ENCODE measurements at places on chromosomes 1 and 21.

DNA sequence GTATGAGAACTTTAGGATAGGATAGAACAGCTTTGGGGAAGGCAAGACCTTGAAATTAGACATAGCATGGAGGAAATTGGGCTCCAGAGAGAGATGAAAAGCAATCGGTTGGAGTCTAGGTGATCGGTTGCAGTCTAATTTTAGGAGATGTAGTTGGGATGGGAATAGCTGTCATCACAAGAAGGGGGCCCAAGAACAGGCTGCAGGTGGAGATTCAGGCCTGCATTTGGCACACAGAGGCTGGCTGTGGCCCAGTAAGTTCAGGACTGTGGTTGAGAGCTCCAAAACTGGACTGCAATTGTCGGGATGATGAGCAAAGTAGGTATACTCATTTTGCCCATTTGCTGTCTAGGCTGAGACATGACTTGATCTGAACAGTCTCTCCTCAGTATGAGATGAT, 301.3 kb upstream of the B3GALT2 start:
- DNase-seq: no peak

- DNase-seq: peak; percentile 60
Observed at GRCh38 chr1:246971090-246971721, 36.7 kb downstream of the ZNF695 start.

DNA sequence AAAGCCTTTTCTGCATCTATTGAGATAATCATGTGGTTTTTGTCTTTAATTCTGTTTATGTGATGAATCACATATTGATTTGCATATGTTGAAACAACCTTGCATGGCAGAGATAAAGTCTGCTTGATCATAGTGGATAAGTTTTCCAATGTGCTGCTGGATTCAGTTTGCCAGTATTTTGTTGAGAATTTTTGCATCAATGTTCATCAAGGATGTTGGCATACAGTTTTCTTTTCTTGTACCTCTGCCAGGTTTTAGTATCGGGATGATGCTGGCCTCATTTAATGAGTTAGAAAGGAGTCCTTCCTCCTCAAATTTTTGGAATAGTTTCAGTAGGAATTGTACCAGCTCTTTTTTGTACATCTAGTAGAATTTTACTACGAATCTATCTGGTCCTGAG, 55.0 kb downstream of the COL24A1 start:
- DNase-seq: no peak

GRCh38 chr1:12508849-12509248, 109.2 kb downstream of the DHRS3 start:
- DNase-seq: no peak

GRCh38 chr1:195328102-195328501, 1280.1 kb downstream of the KCNT2 start:
- DNase-seq: no peak

DNA sequence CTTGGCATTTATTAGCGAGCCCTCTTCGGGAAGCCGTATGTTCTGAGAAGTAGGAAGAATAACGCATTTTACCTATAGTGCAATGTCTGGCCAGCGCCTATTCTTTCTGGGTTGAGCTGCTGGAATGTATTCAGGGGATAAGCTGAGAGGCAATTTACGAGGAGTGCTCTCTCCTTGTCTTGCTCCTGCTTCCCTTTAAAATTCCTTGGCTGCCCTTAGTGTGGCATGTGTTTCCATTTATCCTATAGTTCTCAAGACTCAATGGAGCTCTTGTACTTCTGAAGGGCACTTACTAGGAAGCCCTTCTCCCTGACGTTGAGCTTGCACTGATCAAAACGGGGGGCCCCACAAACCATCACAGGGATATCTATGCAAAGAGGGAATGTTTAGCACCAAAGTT, 364.6 kb downstream of the DISC1 start:
- DNase-seq: no peak

GRCh38 chr1:69058454-69058853, 509.3 kb upstream of the LRRC7 start:
- no peak for DNase-seq

DNA sequence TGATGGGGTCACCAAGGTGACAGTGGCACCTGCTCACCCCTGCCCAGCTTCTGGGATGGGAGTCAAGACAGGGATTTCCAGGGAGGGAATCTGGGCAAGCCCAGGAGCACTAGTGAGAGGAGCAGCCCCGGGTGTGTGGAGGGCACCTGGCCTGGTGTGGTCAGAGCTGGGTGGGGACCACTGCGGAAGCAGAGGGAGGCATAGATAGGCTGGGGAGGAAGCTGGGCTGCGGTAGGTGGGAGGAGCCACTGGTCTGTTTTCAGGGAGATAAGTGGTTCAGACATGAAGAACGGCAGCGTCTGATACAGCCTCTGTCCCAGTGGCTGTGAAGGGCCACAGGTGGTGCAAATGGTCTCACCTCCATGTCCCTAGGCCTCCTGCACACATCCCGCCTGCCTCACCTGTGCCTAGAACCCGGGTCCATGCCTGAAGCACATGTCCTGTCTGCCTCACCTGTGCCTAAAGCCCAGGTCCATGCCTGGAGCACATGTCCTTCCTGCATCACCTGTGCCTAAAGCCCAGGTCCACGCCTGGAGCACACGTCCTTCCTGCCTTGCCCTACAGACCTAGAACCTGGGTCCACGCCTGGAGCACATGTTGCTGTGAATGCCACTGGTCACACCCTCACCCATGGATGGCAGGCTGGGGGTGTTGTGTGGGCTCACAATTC, 325.9 kb upstream of the AJAP1 start:
- DNase-seq: no peak

GRCh38 chr1:80075351-80075750, 1068.8 kb upstream of the ADGRL4 start:
- DNase-seq: no peak

DNA sequence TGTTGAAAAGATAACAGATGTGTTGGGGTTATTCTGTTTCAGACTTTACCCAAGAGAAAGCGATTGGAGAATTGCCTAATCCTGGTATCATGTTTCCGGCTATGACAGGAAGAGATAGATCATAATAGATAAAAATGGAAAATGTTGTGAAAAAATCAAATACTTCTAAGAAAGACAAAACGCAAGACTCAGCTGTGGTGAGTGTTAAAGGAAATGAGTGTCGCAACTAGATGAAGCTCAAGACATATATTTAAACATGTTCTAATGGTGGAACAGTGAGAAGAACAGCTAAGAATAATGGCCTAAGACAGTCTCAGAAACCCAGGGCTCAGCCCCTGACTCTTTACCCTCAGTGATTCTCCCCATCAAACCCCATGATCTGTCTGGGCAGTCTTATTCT, 426.7 kb upstream of the RUNX1 start:
- DNase-seq: peak; percentile 21

DNA sequence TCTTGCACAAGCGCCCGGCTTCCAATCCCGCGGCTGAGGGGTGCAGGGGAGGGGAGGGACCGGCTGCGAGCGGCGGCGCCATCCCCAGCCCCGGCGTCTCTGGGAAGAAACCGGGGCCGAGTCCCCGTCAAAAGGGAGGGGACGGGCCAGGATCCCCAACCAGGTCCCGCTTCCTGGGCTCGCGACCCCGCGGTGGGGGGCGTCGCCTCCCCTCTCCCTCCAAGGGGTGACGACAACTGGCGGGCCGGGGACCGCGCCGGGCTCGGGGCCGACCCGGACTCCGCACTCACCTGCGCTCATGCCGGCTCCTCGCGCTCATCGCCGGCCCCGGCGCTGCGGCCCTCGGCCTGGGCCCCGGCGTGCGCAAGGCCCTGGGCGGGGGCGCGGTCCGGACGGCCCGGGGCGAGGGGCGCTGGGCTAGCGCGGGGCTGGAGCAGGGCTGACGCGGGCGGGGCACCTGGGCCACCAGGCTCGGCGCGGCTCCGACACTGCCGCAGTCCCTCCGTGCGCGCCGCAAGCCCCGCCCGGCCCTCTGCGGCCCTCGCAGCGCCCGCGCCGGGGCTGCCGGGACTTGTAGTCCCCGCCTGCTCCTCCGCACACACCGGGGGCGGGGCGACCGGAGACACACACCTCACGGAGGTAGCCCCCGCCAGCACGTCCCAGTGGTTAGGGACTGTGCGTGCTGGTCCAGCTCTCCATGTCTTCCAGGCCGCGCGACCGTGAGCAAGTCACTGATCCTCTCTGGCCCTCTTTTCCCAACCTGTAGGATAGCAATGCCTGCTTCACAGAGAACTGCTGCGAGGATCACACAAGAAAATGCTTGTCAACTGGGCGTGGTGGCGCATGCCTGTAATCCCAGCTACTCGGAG, at the start of gene ATP13A2:
ATP13A2 (minus strand) TSS at position 490 of the 869 bp plus-strand sequence; CDS start at position 300, 190 bp downstream.
- DNase-seq: peak; percentile 74

Measured in erythroblast (primary cell).